ENCODE measurements at places on chromosomes 1 and 21.

GRCh38 chr21:41482980-41483379 is 25.0 kb downstream of the TMPRSS2 start:
- DNase-seq = no peak

- DNase-seq = no peak
Measured at GRCh38 chr1:114342376-114342775, 168.6 kb downstream of the TRIM33 start.

DNA sequence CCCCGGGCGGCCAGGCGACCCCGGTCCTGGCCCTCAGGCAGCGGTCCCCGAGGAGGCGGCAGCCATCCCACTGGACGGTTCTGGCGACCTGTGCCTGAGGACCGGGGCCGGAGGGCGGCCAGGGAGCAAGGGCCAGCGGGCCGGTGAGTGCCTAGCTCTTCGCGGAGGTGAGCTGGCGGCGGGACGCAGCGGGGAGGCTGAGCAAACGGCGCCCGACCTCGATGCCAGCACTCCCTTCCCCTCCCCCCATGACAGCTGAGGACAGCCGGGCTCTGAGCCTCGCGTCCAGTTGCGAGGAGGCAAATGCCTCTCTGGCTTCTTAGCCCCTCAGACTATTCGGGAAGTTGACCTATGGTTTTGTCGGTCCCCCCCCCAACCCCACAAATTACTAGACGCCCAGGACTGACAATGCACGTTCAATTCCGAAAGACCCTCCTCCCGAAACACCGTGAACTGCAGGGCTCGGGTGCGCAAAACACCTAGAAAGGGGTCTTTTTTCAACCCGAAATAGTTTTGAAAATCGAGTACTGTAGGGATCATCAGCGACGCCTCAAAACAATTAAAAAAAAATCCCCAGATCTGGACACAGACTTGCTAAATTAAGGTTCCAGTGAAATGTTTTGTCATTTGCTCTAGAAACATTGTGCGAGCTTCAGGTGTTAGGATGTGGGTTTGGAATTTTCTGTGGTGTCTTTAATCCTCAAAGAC is 8.3 kb downstream of the CDKN2C start:
- peak; percentile 51 for DNase-seq

DNA sequence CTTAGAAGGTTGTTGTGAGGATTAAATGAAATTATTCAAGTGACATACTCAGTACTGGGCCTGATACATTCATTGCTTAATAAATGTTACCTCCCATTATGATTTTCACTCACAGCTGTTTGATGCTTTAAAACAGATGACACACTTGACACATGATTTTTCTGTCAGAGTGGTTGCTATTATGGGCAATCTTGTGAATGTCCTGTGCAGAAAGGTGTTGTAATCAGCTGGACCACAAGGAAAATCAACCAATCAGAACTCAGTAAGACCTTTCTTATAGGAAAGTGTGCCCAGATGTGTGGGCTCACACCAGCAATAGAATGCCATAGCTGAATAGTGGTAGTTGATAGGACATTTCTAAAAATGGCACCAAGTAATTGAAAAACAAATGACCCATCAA is 23.5 kb downstream of the GJA5 start:
- DNase-seq = no peak

DNA sequence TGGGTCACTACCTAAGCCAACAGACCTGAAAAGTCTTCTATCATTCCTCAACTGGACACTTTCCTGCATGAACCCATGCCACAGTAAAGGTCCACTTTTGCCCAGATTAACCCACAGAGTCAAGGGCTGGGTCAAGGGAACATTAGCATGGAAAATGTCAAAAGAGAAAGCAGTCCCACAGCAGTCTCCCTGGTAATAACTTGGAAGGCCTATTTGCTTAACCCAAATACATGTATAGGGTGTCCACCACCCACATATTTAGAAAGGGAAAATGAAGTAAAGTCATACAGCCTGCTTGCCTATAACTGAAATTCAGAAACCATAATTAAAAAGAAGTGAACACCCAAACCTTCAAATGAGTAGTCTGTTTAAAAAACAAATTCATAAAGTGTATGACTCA is 16.1 kb upstream of the HSD3B1 start:
- no peak for DNase-seq

DNA sequence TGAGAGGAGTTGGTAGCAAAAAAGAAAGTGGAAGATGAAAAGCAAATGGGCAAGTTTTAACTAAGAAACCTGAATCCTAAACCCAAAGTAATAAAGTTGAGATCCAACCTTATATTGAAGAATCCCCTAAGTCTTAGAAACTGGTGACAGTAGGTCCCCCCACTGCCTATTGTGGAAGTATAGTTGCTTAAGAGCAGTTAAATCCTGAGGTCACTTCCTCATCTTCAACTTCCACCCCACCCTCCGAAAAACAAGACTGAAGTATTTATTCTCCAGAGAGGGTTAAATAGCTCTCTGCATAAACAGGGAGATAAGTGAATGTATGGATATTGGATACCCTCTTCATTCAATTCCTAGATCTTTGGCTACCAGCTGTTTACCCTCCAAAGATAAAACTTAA is 3.3 kb upstream of the DSTYK start:
- DNase-seq = no peak

DNA sequence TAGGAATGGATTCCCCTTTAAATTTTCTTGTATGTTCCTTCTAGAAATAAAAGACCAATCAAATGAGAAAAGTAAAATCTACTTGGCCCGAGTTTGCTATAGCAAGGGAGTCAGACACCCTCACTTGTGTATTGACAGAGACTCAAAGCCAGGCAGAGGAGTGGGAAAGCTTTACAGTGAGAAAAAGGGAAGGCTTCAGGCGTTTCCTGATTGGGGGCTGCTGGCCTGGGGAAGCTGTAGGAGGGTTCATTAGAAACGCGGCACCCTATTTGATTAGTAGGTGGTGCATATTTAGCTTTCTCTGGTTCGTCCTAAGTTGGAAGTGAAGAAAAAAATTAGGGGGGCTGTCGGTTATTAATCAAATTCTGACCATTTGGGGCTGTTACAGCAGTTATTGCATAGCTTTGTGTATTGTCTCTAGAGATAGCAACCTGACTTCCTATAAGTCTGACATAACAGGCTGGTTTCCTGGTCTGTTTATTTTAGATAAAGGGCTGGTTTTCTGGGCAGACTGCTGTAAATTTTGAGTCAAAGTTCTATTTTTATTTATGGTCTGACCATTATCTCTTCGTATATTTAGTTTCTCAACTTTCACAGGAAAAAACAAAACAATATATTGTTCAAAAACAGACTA is 10.0 kb downstream of the SLC25A24 start:
- DNase-seq = no peak

GRCh38 chr21:38806942-38807284 is 1.2 kb downstream of the ETS2 start:
- no peak for DNase-seq

- DNase-seq = no peak
Measured at GRCh38 chr1:3019007-3019515, 2.2 kb upstream of the ACTRT2 start.

DNA sequence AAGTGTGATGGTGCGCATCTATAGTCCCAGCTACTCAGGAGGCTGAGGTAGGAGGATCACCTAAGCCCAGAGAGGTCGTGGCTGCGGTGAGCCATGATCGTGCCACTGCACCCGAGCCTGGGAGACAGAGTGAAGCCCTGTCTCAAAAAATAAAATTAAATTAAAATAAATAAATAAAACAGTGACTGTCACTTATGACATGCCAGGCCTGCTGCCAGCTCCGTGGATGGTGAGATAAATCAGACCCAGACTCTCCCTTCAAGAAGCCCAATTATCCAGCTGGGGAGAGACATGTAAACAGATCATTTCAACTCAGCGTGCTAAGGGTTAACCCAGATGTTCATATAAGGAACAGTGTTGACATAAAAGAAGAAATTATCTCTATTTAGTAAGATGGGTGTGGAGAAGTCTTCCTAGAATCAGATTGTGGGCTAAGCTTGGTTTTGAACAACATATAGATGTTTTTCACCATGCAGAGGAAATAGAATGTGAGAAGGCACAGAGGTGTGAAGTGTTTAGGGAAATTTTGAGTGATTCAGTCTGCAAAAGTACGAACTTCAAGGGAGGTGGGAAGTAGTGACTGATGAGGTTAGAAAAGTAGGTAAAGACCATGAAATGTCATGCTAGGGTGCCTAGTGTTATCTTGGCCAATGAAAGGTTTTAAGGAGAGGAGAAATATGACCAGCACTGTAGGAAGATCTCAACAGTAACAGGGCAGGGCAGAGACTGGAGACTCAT is 18.3 kb downstream of the YARS1 start:
- DNase-seq = no peak

DNA sequence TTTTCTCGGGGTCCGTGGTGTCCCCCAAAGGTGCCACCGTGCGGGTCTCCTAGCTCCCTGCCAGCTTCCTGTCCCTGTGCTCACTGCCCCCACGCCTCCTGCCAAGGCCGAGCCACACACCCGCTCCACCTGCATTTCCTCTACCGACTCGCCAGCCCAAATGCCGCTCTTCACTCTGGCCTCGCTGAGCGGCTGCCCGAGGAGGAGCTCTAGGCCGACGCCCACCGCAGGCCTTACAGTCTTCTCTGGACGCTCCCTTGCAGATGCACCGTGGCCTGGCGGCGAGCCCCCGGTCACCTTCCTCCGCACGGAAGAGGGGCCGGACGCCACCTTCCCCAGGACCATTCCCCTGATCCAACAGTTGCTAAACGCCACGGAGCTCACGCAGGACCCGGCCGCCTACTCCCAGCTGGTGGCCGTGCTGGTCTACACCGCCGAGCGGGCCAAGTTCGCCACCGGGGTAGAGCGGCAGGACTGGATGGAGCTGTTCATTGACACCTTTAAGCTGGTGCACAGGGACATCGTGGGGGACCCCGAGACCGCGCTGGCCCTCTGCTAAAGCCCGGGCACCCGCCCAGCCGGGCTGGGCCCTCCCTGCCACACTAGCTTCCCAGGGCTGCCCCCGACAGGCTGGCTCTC is 26.3 kb downstream of the FTCD start:
- DNase-seq = no peak

DNA sequence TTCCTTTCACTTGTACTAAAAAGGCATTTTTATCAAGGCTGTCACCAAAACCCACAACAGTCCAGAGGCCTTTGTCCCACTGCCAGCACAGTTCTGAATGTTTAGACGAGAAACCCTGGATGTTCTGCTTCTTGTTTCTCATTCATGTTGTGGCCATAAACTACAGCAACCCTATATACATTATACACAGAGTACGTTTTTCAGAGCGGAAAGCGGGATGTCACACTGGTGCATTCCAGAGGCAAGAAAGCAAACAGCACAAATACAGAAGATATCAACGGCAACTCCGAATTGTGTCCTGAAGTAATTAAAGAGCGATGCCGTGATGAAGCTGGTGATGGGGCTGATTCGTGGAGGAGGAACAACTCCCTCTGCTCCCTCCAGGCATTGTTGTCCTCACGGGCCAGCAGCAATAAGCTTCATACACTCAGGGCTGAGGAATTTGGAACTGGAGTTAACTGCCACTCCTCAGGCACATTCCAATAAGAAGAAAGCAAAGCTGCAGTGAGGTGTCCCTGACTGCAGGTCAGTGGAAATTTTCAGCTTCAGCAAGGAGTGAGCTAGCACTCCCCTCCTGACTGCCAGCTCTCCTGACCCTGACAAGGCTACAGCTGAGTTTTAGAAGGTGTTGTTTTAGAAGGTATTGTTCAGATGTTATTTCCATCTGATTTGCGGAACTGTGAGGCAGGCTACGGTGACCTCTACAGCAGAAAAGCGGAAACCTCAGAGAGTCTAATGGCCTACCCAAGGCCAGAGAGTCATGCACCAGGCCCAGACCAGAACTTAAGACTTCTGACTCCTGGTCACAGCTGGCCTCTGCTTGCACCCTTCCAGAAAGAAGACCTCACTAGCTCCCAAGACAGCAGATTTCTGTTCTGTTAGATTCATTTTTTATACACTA is 149.0 kb downstream of the TGFBR3 start:
- DNase-seq = no peak

DNA sequence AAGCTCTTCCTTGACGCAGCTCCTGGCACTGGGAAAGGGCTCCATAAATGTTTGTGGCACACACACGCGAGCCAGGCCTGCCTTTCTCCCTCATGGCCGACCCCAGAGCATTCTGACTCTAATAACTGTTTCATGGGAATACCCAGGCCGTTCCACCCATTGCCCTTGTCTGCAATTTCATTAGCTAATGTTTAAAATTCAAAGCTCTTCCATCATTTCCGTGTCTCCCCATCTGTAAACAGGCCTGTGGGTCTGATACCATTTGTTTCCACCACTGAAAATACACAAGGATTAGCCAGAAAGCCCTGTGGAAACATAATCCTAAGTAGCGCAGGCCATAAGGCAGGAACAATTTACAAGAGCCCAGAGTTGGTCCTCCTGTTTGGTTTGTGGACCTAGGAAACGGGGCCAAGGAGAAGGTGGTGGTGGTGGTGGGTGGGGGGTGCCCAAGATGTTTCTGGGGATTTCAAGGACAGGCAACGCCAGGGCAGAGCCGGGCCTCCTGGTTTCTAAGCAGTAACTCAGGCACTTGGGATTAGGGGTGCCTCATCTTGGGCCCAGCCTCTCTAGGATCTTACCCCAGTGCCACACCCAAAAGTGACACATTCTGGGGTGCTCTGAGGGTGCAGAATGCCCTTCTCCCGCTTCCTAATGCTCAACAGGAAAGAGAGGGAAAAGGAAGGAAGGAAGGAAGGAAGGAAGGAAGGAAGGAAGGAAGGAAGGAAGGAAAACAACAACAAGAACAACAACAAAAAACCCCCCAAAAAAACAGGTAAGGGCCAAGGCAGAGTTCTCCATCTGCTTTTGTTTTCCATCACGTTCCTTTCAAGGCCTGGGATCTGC is 79.4 kb downstream of the SSBP3 start:
- DNase-seq = no peak

DNA sequence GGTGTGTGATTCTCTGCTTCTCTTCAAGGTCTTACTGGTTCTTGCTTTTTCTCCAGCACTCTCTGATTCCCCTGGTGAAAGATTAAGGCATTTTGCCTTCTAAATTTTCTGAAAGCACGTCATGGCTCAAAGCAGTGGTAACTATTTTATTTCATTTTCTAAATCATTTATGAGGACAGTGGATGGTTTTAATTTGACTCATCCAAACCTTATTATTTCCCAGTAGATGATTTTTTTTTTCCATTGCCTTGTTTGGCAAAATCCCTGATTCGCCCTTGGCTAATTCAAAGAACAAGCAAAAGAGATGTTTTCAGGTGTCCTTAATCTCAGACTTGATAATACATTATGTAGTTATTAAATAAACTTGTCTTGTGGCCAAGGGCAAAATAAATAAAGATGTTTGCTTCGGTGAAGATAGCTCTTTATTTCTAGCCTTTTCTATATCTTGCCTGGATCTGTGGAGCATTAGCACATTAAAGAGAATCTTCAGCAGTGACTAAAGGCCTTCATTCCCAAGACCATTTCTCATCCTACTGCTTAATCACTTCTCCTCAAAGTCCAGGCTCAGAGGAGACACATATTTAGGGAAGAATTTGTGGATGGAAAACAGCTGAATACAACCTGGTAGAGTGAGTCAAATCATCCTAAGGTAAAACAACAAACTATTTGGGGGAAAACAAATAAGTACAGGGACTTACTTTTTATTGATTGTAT is 359.8 kb downstream of the DUSP10 start:
- DNase-seq = no peak

All from pons (tissue), 1 donor.